Smooth muscle cell of the brain vasculature (primary cell): ENCODE measurements at places on chromosomes 3 and 15.
A peak's percentile ranks its signal among the peaks of the same experiment; 100 is the strongest.

GRCh38 chr3:23442598-23443383 lies 239.7 kb downstream of the UBE2E2 start:
- peak; percentile 62 for DNase-seq

- DNase-seq = no peak
These were observed 24.2 kb upstream of the SLC25A26 start for GRCh38 chr3:66196633-66197032.

- DNase-seq = no peak
These were observed 27.1 kb downstream of the P2RY12 start for GRCh38 chr3:151357463-151357850.

DNA sequence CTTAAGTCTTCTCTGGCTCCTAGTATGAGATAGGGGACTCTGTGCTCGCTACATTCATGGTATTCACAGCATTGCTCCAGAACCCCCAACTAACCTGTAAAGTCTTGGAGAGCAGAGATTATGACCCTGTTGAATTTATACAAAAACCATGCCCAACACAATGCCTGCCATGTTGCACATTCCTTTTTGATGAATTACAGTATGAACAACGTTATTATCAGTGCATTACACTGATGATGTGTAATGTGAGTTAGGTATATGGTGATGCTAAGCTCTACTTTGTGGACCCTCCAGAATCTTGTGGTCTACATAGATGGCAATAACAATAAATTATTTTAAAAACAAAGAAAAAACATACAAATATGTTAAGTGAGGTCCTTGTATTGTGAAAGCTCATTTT lies 64.3 kb downstream of the EOMES start:
- DNase-seq = no peak
